ENCODE measurements at places on chromosomes 16 and 17.

GRCh38 chr17:4903051-4903818 lies at the start of gene CHRNE:
Gene CHRNE (minus strand): TSS chr17:4903098. CDS start chr17:4903063, 35 bp downstream.
- no peak for DNase-seq

GRCh38 chr16:88817785-88818574 lies 6.3 kb upstream of the APRT start:
- DNase-seq = no peak

GRCh38 chr17:29591146-29591736 lies 1.7 kb upstream of the ANKRD13B start:
- DNase-seq = no peak

- no peak for DNase-seq
These were observed 100.4 kb downstream of the COPRS start for GRCh38 chr17:31758646-31759045.

DNA sequence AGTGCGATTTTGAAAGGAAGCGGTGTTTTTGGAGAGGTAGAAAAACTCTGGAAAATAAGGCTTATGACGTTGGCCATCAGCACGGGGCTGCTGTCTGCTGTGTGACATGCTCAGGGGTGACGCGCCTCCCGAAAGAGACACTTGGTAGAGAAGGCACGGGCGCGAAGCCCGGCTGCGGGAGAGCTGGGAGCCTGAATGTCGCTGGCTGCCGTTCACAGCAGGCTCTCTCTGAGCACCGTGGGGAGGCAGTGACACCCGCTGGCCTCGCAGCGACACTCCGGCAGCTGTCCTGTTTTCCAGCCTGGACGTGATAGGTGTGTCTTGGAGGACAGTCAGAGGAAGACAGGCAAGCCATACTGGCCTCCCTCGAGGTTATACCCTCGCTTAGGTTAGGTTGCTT lies 759.1 kb upstream of the RBFOX1 start:
- DNase-seq = no peak

GRCh38 chr17:6796887-6797490 lies 21.0 kb downstream of the FBXO39 start:
- DNase-seq = no peak

GRCh38 chr16:28136751-28137434 lies 73.4 kb upstream of the GSG1L start:
- no peak for DNase-seq

DNA sequence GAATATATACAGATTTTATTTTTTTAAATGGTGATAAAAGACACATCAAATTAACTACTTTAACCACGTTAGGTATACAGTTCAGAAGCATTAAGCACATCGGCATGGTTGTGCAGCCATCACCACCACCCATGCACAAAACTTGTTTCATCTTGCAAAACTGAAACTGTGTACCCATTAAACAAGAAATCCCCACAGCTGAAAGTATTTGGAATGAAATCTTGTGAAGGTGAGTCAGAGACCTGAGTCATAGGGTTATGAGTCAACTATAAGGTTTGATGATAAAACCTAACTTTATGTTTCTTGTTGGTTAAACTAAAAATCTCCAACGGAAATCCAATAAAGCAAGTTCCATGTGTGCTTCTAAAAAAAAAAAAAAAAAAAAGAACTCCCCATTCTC lies 561.6 kb upstream of the PSMD7 start:
- no peak for DNase-seq

DNA sequence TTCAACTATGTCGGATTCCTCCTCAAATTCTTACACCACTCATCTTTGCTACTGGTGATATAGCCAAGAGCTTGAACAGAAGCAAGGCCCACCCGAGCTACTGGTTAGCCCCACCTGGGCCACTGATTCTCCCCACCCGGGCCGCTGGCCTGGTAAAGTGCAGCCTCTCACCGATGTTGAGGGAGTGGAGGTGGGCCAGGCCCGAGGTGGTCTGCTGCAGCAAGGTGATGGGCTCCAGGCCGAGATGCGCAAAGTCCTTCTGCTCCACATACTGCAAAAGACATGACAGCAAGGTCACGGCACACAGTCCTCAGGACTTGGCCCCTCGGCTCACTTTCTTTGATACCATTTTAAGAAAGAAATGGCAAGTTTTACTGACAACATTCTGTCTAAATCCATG lies 32.7 kb upstream of the ICAM2 start:
- no peak for DNase-seq

DNA sequence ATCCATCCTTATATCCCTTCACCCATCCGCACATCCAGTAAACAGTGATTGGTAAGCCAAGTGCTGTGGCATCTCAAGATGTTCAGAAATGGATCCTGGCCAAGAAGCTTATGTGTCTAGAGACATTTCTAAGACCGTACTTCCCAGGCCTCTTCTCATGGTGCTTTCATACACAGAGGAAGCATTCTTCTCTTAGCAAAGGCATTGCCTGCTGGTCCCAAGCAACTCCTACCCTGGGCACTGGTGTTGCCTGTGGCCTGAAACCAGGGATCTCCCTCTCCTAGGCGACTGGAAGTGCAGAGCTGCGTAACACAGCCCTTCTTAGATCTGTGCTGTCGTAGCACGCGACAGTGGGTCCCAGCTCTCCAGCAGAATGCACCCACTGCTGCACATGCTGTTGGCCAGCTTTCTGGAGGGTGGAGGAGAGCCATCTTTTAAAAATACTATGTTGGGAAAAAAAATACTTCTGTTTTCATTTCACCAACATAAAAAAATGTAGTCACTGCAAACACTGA lies 182.9 kb downstream of the CCDC182 start:
- no peak for DNase-seq

- no peak for DNase-seq
These were observed 45.5 kb downstream of the C16orf82 start for GRCh38 chr16:27112093-27112811.

DNA sequence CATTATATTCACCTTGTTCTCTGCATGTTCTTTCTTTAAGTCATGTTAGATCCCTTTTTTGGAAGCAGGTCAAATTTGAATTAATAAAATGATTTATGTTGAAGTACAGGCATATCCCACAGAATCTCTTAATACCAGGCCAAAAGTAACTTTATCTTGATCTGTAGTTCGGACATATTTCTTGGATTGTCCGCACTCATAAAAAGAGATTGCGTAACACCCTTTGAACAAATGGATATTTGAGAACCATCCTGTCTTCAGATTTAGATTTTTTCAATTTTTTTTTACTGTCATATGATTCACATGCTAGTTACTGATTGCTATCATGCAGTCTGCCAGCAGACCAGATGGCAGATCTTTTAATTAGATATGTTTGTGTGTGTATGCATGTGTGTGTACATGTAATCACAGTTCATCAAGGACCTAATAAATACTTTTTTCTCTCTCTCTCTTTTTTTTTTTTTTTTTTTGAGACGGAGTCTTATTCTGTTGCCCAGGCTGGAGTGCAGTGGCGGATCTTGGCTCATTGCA lies 352.6 kb downstream of the WWOX start:
- no peak for DNase-seq

GRCh38 chr17:49298371-49298976 lies 63.6 kb downstream of the ZNF652 start:
- DNase-seq = no peak

- DNase-seq = no peak
These were observed 109.5 kb upstream of the ZNF267 start for GRCh38 chr16:31764103-31764502.

DNA sequence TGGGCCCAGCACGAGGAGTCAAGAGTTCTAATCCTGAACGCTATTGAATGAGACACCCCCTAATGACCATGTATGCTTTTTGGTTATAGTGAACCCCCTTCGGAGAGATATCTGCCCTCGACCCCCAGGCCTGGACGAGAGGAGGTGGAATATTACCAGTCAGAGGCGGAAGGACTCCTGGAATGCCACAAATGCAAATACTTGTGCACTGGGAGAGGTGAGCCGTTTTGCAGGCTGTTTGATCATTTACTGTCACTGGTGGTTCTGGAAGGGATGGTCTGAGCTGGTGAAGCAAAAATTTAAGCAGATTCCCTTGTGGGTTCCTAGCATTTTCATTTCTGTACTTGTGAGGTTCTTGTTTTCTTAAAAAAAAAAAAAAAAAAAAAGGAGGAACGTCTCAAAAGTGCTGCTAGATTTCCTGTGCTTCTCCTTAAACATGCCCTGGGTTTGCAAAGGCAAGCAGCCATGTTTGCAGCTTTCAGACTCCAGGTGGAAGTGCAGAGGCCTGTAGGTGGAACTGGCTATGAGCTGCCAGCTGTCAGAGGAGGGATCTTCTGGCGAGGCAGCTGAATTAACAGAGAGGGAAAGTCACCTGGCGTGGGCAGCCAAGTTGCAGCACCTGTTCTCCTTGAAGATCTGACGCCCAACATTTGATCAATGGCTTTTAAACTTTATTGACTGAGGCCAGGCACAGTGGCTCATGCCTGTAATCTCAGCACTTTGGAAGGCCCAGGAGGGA lies 3.5 kb downstream of the MARVELD3 start:
- DNase-seq = no peak

DNA sequence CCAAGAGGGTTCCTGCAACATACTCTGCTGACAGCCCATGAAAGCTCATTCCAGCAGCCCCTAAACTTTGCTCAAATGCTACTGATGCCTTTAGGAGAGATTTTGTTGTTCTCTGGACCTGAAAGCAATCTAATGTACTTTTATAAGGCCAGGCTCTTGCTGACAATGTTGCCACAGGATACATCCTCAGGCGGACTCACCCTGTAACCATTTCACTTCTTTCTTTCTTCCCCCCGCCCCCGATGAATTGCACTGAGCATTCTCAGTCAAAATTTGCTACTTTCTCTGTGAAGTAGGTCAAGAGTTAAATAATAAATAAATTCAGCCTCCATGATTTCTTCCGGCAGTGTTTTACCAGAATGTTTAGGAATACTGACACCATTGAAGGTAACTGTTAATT lies 1.5 kb downstream of the GAS7 start:
- no peak for DNase-seq

- DNase-seq = no peak
These were observed 39.6 kb downstream of the C16orf82 start for GRCh38 chr16:27106305-27106704.

- no peak for DNase-seq
These were observed 4.1 kb upstream of the LITAFD start for GRCh38 chr16:8877894-8878522.

- no peak for DNase-seq
These were observed 25.0 kb upstream of the SLC38A8 start for GRCh38 chr16:84067640-84068039.

GRCh38 chr16:51473091-51473490 lies 322.0 kb upstream of the SALL1 start:
- DNase-seq = no peak

DNA sequence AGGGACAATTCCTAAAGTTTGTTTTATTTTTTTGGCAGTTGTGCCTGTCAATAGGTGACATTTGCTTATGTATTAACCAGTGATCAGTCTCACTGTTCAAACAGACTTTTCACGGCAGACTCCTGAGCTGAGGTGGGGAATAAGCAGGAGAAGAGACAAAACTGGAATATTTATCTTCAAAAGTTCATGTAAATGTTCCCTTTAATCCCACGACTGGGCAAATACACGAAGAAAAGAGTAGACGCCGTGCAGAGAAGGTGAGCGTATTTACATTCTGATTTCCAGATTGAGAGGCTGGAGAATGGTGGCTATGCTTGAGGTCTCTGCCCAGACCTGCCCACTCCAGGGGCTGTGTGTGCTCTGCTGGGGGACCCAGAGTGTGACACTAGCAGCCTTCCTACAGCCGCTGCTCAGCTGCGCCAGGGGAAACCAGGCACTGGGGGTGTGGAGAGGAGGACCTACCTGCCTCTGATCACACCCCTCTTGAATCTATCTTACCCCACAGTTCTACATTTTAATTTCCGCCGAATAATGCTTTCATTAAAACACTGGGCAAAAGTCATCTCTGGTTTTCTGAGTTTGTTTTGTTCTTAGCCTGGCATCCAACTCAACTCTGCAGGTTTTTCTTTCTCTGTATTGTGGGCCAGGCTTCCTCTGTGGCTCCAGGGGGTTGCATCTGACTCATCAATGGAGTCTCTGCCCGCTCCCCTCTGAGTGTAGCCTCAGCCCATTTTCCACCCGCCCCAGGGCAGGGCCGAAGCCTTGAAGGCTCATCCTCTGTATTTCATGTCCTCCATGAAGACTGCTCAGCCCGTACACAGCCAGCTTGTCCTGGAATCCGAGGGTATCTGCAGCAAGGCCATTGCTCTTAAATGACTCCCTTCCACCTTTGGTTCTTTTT lies 237.1 kb downstream of the NTN1 start:
- DNase-seq = no peak

DNA sequence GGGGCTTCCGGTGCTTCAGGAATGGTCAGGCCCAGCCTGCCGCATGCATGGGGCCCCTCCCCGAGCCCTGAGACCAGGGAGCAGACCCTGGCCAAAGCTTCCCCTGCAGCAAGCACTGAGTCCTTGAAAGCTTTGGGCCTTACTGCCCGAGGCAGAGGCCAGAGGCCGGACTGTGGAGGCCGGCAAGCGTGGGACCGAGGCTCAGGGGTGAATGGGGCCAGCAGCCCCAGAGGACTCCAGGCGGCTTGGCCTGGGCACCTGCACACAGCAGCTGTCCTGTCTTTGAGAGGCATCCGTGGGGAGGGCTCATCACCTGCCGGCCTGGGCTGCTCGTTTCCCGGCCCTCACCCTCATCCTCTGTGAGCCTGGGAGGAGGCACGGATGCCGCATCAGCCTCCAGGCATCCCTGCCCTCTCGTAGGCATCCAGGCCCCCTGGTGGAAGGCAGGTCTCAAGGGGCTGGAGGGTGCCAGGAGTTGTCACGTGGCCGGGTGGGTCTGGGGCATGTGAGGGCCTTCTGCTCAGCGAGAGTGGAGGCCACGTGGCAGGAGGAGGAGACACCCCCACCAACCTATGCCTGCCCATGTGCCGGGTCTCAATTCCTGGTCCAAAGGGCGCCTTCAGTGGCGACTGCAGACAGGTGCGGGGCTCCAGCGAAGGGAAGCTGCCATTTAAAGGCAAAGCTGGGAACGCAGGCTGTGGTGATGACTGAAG lies 31.4 kb downstream of the CACNA1H start:
- no peak for DNase-seq

- DNase-seq = no peak
These were observed 5.1 kb downstream of the ZFPM1 start for GRCh38 chr16:88458039-88458772.

DNA sequence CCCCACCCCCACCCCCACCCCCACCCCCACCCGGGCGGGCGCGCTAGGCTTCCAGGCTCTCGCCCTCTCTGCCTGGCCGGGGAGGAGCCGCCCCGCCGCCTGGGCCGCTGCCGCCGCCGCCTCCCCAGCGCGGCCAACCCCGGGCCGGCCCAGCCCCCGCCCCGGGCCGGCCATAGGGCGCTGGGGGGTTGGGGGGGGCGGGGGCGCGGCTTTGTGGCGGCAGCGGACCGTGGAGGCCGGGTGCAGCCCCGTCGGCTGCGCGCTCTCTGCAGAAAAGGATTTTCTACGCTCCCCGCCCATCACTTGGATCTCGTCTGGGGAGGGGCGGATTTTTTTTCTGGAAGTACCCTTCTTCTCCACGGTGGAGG lies 230.9 kb downstream of the MRTFB start:
- DNase-seq = no peak

Data from NCI-H187 treated with DMSO at 0.1 percent for 48 hours (cell line).